Diencephalon (tissue), 1 donor: ENCODE measurements at places on chromosomes 16 and 17. TPM values are rescaled to one million over a fixed set of nuclear protein-coding genes. Genes with fewer than 3 reads are reported as not detected.

The G6PC1 gene
- total RNA-seq: under 0.01 TPM

The CCL22 gene
- total RNA-seq: not detected

The OR3A3 gene
- total RNA-seq: not detected

The PLEKHM1 gene
- 18.9 TPM for total RNA-seq

The ADAM11 gene
- total RNA-seq: 19.8 TPM

The PRR14 gene
- 9.0 TPM for total RNA-seq

The HSD17B1 gene
- 0.92 TPM for total RNA-seq

The CNGB1 gene
- 21.9 TPM for total RNA-seq

The GRB7 gene
- not detected for total RNA-seq

The EARS2 gene
- 39.0 TPM for total RNA-seq

The MT1G gene
- not detected for total RNA-seq

The KRTAP4-11 gene
- not detected for total RNA-seq

The CTDNEP1 gene
- total RNA-seq: 40.1 TPM

The ABCC11 gene
- total RNA-seq: 0.46 TPM

The RILP gene
- 5.3 TPM for total RNA-seq

The SLC6A2 gene
- total RNA-seq: not detected

The SLC5A11 gene
- not detected for total RNA-seq

The CTRB1 gene
- not detected for total RNA-seq

The KRTAP1-5 gene
- not detected for total RNA-seq

The SEC14L5 gene
- total RNA-seq: 1.6 TPM

The DHRS7C gene
- not detected for total RNA-seq

The TXNDC17 gene
- total RNA-seq: 48.4 TPM

The DVL2 gene
- 56.1 TPM for total RNA-seq

The MLYCD gene
- total RNA-seq: 5.5 TPM
